Activated CD4-positive, alpha-beta T cell treated with anti-CD3 and anti-CD28 coated beads, Interleukin-2, amount 10 ng/mL, durations not matched to agents 7 days and 5 days (primary cell): ENCODE measurements at places on chromosomes 4 and X. TPM values are rescaled to one million over a fixed set of nuclear protein-coding genes. Genes with fewer than 3 reads are reported as not detected.

KANTR gene
- 10.5 TPM for total RNA-seq

ADAMTS3 gene
- total RNA-seq = not detected

LRRC66 gene
- 0.27 TPM for total RNA-seq

SPANXN2 gene
- not detected for total RNA-seq

UGT2A3 gene
- total RNA-seq = not detected

F8A1 gene
- total RNA-seq = 11.0 TPM

SPANXN3 gene
- total RNA-seq = not detected

SYAP1 gene
- 14.1 TPM for total RNA-seq

NAP1L2 gene
- 2.2 TPM for total RNA-seq

SHROOM2 gene
- not detected for total RNA-seq

DRD5 gene
- total RNA-seq = not detected

MAGEA11 gene
- not detected for total RNA-seq

STBD1 gene
- 1.2 TPM for total RNA-seq

FREM3 gene
- total RNA-seq = not detected

NMU gene
- 0.67 TPM for total RNA-seq

TMSB15A gene
- total RNA-seq = 0.42 TPM

TCEAL7 gene
- total RNA-seq = not detected

CXCL11 gene
- not detected for total RNA-seq

ATP1B4 gene
- total RNA-seq = not detected

TCP11X2 gene
- total RNA-seq = not detected
